ENCODE measurements at places on chromosomes 11 and 22.

- peak; percentile 90 for DNase-seq
Measured at GRCh38 chr11:75565221-75565814, 3.3 kb downstream of the SERPINH1 start.

GRCh38 chr11:71070490-71071453 is 181.6 kb downstream of the SHANK2 start:
- DNase-seq, result no peak

GRCh38 chr22:36237462-36238372 is 1.6 kb downstream of the APOL2 start:
- DNase-seq, result peak; percentile 25

- no peak for DNase-seq
Measured at GRCh38 chr11:123822032-123822431, 15.9 kb upstream of the OR6M1 start.

GRCh38 chr11:65386307-65387140 is at the start of gene FRMD8:
Gene FRMD8 (plus strand): TSS chr11:65386637. CDS start chr11:65387037, 400 bp downstream.
- DNase-seq, result peak; percentile 86

GRCh38 chr11:31433851-31434250 is 64.2 kb downstream of the DNAJC24 start:
- DNase-seq, result no peak

- DNase-seq, result no peak
Measured at GRCh38 chr22:50610041-50610451, 9.5 kb downstream of the MAPK8IP2 start.

- no peak for DNase-seq
Measured at GRCh38 chr22:24591286-24591830, 1.5 kb downstream of the LRRC75B start.

DNA sequence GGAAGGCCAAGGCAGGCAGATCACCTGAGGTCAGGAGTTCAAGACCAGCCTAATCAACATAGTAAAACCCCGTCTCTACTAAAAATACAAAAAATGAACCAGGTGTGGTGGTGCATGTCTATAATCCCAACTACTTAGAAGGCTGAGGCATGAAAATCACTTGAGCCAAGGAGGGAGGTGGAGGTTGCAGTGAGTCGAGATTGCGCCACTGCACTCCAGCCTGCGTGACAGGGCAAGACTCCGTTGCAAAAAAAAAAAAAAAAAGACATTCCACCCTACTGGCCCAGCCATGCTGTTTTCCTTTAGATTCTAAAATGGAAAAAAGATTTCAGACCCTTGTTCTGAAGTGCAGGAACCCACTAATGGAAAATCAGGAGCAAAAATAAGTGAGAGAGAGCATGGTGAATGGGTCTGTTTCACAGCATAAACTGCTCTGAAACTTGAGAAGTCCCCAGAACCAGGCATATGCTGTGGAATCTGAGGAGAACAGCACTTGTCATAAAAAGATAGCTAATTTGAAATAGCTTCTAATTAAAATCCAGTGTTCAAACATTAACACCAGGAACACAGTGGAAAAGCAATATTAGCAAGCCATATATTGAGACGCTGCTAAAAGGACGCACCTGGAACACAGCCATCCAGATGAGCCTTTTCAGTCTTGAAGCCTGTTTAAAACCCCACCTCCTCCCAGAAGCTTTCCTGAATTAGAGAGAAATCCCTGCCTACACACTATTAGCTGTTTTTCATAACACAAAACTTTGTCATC is 66.3 kb upstream of the CHRM4 start:
- no peak for DNase-seq

GRCh38 chr11:16790486-16791190 is 52.2 kb downstream of the C11orf58 start:
- no peak for DNase-seq

- no peak for DNase-seq
Measured at GRCh38 chr11:107198490-107199007, 180.3 kb upstream of the GUCY1A2 start.

DNA sequence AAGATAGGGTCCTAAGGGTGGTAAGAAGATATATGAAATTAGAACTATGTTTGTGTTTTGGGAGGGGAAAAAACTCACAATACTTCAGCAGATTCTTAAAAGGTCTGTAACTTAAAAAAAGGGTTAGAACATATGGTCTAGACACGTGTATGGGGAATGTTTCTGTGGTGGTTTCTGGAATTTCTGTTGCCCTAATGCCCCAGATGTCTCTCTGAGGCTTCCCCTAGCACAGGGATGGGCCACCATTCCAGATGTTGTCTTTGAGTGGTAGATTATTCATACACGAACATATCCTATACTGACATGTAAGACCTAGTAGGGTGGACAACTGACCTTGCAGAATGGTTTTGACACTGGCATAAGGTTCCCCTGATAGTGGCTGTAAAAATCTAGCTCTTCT is 26.2 kb downstream of the EHF start:
- DNase-seq, result no peak
